Stimulated activated CD8-positive, alpha-beta memory T cell treated with anti-CD3 and anti-CD28 coated beads, Interleukin-15, amount 100 ng/mL, for 48 hours (primary cell): ENCODE measurements at places on chromosomes 3 and 15.

GRCh38 chr3:180382638-180383180, 219.3 kb upstream of the TTC14 start:
- no peak for DNase-seq

- DNase-seq: no peak
Measured at GRCh38 chr3:158111861-158112260, 2.0 kb downstream of the RSRC1 start.

DNA sequence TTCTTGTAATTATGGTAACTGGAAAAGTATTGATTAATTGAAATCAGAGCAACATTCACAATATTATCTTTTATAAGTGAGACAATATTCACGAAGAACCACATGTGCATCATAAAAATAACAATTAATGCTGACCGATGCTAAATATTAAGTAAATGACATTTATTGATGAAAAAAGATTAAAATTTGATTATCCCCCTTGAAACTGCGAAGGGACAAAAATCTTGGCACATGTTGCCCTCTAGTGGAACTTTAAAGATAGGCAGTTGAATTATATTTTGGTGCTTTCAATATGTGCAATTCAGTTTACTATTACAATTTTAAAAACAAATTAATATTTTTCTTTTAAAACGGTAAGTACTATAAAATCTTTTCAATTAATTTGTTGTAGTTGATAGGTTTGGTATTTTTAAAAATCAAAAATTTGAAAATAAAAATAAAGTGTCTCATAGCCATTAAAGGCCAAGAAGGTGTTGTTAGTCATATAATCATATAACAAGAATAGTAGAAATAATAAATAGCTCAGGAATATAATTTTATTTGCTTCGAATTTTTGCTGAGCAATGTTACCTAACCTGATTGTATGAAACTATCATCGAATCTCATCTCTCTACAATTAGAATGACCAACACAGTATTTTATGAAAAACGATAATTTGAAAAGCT, 270.2 kb downstream of the ROBO1 start:
- DNase-seq: no peak

- no peak for DNase-seq
Measured at GRCh38 chr3:196063456-196063855, 18.4 kb downstream of the TFRC start.

GRCh38 chr3:158074591-158074990, 31.6 kb downstream of the SHOX2 start:
- DNase-seq: no peak

DNA sequence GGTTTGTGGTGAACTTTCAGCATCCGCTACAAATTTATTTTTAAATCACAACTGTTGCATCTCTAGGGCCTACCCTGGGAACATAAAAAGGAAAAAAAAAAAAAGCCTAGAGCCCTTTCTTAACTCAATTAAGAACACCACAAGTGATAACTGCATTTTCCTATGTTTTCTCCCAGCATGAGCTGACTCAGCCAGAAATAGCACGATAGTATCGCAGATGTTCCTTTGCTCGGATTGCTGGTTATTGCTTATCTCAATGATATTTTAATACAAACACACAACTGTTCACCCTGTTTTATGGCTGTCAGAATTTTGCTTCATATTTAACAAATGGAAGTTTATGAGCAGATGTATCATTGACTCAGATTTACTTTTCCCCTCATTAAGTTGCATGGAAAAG, 251.8 kb upstream of the SUCLG2 start:
- no peak for DNase-seq

DNA sequence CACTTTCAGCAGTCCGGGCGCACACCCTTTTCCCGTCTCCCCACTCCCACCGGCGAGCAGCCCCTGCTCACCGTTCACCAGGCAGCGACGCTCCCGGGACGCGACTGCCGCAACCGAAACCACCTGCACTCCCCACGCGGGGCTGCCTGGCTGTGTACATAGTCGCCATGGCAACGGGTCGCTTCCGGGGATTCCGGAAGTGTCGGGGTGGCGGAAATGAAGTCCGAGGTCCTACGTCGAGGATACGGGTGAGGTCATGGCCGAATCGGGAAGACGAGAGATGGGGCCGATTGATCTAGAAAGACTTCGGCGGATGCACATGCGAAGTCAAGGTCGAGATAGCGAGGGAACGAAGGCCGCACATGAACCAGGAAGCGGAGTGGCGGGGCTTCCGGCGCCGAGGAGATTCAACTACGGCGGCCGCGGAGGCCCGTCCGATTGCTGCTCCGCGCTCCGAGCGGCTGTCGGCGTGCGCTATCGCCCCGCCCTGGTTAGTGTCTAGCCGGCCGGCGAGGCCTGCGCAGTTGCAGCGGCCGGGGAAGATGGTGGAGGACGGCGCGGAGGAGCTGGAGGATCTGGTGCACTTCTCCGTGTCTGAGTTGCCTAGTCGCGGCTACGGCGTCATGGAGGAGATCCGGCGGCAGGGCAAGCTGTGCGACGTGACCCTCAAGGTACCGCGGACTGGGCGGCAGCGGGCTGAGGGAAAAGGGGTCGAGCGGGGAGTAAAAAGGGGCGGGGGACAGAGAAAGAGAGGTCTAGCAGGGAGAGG, at the start of the genes KIF9 and KLHL18:
Gene KIF9, minus strand, starts transcription at position 376 of the 769 bp plus-strand sequence. CDS start 5,425 bp downstream, outside the sequence.
Gene KLHL18, plus strand, starts transcription at position 521 of the 769 bp plus-strand sequence. Its CDS starts 22 bp downstream, at position 543.
- peak; percentile 94 for DNase-seq

- DNase-seq: no peak
Measured at GRCh38 chr15:51775967-51776816, 24.8 kb downstream of the TMOD2 start.

DNA sequence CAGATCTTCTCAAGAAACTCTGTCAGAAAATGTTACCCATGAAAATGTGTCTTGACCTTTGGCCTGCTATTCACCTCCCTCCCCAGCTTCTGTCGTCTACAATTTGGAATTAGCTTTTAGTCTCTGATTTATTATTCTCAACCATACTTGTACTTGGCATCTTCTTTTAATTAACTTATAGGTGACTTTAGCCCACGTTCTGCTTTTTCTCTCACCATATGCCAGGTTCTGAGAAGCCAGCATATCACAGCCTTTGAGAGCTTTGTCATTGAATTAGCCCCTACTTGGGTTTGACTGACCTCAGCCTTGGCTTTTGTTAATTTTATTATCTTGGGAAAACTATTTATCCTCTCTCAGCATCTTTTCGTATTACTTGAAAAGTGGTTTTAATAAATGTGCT, 355.9 kb downstream of the OXSM start:
- no peak for DNase-seq

GRCh38 chr3:71640331-71640983, 56.9 kb upstream of the FOXP1 start:
- DNase-seq: no peak

DNA sequence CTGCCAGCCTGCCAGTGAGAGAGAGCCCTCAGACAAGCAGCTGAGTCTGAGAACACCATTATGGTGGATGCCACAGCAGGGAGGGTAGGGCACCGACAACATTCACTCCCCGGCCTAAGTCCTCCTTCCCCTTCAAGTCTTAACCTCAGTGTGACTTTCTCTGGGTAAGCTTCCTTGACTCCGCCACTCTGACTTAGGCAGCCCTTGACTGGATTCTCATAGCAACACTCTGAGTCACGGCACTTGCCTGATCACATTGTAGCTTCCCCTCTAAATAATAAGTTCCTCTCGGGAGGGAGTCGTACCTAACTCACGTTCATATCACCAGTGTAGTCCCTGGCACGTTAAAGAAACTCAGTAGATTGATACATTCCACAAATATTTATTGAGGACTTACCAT, 180.5 kb downstream of the FOXB1 start:
- no peak for DNase-seq

GRCh38 chr3:72077473-72078259, 292.7 kb upstream of the PROK2 start:
- no peak for DNase-seq

- no peak for DNase-seq
Measured at GRCh38 chr3:52236424-52236886, 2.5 kb downstream of the TWF2 start.

DNA sequence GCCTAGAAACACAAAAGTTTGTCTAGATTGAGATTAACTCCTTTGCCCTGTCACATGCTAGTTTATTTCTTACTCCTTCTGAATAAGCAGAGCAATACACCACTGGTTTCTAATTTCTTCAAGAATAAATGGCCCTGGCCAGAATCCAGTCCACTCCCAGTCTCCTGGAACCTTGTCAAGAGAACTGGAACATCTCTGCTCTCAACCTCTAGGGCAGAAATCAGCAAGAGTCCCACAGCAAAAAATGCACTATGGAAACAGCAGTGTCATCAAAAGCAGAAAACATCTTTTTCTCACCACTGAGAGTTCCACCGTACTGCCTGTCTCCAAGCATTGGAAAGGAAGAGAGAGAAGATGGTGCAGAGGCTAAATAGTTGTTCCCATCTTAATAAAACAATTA, 35.9 kb upstream of the PPP2R3A start:
- DNase-seq: no peak

DNA sequence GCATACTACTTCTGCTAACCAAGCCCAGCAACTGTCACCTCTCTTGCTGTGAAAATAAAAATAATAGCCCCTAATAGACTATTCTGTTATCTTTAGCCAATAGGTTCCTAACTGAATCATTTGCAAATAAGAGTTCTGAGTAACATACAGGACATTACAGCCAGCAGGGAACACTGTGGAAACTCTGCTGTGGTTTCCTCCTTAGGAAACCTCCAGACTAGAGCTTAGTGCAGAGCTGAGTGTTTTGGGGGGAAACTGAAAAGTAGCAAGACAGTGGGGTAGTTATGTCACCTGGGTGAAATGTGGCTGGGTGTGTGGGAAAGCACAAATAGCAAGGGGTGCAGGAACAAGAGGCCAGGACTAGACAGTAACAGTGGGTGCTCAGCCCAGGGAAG, 32.4 kb downstream of the DZIP1L start:
- DNase-seq: no peak

GRCh38 chr15:56984681-56985481, 66.4 kb downstream of the TCF12 start:
- no peak for DNase-seq

DNA sequence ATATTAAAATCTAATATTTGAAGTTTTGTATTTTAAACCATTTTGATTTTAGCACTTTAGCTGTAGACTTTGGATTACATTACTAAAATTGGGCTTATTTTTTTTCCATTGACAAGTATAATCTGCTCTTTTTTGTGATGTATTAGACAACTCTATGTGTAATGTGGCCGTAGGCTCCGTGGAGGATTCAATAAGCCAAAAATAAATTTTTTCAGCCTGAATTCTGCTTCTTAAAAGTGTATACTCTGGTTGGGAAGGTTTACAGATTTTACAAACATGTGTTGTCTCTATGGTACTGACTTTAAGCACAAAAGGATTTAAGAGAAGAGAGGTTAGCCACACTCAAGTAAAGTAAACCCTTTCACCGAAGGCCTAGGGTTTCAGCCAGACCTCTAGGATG, 110.8 kb downstream of the PLCL2 start:
- DNase-seq: no peak

DNA sequence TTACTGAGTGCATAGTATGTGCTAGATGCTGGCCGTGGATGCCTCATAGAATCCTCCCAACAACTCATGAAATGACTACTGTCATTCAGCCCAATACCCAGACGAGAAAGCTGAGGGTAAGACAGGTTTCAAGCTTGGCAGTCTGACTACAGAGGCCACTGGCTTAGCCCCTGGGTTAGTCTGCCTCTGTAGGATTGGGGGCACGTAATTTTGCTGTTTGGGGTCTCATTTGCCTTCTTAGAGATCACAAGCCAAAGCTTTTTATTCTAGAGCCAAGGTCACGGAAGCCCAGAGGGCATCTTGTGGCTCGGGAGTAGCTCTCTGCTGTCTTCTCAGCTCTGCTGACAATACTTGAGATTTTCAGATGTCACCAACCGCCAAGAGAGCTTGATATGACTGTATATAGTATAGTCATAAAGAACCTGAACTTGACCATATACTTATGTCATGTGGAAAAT, 1.0 kb upstream of the CCR5 start:
- DNase-seq: peak; percentile 26
